ENCODE measurements at places on chromosomes 1 and 21. TPM values are rescaled to one million over a fixed set of nuclear protein-coding genes. Genes with fewer than 3 reads are reported as not detected.

Gene GSTM2
- total RNA-seq: 47.1 TPM

- peaks cover 3% of the 10 kb centered on the region for H3K4me1 ChIP-seq
- no peak overlapping the region for H3K27ac ChIP-seq
- no peaks in the 10 kb centered on the region for H3K27me3 ChIP-seq
- peak; percentile 18 for DNase-seq
- peak overlapping the region; percentile 64 for H3K4me3 ChIP-seq
These were observed 1.1 kb downstream of the C21orf58 start for GRCh38 chr21:46322351-46323226.

Gene HES2
- total RNA-seq: 1.3 TPM

DNA sequence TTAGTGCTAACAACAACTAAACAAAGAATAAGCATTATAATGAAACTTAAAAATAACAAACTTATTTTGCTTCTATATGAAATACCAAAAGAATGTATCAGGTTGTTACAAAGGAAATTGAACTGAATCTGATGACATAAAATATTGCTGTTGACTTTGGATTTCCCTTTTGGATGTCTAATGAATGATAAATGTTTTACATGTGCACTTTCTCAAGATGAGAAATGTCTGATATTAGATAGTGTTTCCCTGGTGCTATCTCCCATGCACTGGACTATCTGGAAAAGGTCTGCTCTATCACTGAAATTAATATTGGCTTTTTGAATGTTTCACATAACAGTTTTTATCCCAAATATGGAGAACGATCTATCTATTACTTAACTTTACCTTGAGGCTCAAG is 179.9 kb downstream of the HMCN1 start:
- DNase-seq: no peak
- no peaks in the 10 kb centered on the region for H3K36me3 ChIP-seq
